T-helper 1 cell (primary cell): ENCODE measurements at places on chromosomes 2 and 18.

GRCh38 chr18:34890486-34891085 is 150.6 kb upstream of the MAPRE2 start:
- no peak for DNase-seq

DNA sequence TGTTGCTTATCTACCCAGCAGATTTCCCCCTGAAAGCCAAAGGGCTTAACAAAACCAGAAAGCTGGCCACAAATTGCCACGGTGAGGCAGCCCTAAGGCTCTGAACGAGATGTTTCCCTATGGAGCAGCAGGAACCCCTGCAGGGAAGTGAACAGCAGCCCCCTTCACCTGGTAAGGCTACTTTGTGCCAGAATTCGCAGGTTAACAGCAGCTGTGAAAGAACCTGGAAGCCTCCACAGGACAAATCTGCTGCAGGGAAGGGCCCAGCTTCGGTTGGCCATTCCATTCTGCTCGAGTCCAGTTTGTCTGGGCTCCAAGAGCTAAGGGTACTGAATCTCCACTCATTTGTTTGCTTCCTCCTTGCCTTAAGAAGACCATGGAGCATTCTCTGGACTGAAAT is 175.3 kb downstream of the PDE11A start:
- DNase-seq, result no peak

GRCh38 chr2:23241611-23242245 is 143.3 kb upstream of the KLHL29 start:
- DNase-seq, result no peak

GRCh38 chr18:6543330-6543908 is 128.7 kb upstream of the L3MBTL4 start:
- DNase-seq, result no peak

GRCh38 chr18:25739376-25739775 is 351.0 kb downstream of the SS18 start:
- no peak for DNase-seq

- DNase-seq, result no peak
Observed at GRCh38 chr2:240500561-240501423, 57.0 kb downstream of the ANKMY1 start.

- no peak for DNase-seq
Observed at GRCh38 chr2:127083819-127084503, 23.0 kb downstream of the BIN1 start.

- DNase-seq, result no peak
Observed at GRCh38 chr2:118197011-118197675, 108.9 kb downstream of the INSIG2 start.

GRCh38 chr2:71358931-71359671 is 27.5 kb downstream of the ZNF638 start:
- DNase-seq, result no peak

GRCh38 chr18:24600076-24600654 is 139.7 kb downstream of the HRH4 start:
- DNase-seq, result no peak

DNA sequence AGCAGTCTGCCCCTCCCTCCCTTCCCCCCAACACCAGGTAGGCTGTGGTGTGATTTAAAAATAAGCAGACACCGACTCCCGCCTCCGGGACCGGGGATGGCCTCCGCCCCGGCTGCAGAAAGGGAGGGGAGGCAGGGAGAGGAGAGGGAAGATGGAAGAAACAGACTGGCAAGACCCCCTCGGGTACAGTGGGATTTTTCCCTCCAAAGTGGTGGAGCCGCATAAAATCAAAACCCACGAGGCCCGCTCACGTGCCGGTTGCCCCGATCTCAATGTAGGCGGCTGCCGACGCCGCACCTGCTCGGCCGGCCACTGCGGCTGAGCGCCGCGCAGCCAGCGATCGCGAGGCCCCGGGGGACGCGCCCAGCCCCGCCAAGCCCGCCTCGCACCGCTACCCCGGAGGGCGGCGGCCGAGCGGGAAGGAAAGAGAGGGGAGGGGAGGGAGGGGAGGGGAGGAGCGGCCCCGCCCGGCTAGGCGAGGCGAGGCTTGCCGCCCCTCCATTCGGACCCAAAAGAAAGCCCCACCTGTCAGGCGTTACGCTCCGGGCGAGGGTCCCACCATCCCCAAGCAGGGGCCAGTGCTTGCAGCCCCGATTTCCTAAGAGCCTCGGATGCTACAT is 811 bp downstream of the ADD2 start:
- DNase-seq, result no peak

DNA sequence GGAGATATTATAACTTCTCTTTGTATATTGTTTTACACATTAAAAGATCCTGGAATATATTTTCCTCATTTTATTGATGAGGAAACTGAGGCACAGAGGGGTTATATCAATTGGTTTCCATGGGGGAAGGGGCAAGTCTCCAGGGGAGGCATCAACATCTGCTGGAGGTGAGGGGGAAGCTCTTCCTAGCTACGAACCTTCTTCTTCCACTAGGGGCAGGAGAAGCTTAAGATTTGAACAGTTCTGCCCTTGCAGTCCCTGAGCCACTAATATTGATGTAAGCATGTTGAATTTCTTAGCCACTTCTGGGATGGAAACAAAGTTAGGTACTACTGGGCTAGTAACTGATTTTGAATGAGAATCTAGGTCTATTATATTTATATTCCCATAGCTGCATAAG is 140.1 kb upstream of the AQP4 start:
- DNase-seq, result no peak

GRCh38 chr2:60549238-60549927 is 4.1 kb downstream of the BCL11A start:
- DNase-seq, result no peak
